ENCODE measurements at places on chromosomes 6 and 20.

- DNase-seq = no peak
These were observed 254.3 kb upstream of the FOXQ1 start for GRCh38 chr6:1057490-1058135.

DNA sequence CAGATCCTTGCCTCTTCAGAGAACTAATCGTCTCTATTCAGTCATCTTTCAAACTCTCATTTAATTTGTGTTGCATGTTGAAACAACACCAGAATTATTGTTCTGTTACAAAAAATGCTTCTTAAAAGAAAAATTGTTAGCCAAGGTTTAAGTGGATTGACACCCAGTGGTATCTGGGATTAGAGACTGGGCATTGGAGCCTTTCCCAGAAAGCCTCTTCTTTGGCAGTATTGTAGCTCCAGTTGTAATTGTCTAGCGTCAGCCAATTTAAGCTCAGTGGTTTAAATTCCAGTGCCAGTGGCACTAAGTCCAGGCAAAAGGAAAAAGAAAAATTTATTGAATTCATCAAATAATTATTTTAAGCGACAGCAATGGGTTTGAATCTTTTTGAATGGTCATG, 801 bp downstream of the CCDC28A start:
- no peak for DNase-seq

GRCh38 chr6:164695896-164696295, 613.5 kb downstream of the C6orf118 start:
- DNase-seq = no peak

GRCh38 chr6:3825851-3826581, 23.2 kb upstream of the FAM50B start:
- DNase-seq = no peak

DNA sequence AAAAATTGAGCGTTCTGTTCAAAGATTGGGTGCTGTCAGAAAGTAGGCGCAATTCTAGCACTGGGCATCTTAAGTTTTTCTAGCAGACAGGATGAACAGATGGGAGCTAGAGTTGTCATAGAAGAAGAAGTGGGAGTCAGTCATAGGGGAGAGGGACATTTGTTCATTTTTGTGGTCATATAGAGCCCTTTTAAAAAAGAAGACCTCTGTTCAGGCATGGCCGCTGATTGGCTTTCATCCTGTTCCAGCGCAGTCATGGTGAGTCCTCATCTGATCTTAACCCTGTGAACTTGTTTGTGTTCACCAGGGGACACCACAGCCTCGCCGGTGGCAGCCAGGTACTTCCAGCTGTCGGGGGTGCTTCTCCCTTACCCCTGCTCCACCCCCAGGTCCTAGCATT, 29.7 kb upstream of the PBOV1 start:
- no peak for DNase-seq

DNA sequence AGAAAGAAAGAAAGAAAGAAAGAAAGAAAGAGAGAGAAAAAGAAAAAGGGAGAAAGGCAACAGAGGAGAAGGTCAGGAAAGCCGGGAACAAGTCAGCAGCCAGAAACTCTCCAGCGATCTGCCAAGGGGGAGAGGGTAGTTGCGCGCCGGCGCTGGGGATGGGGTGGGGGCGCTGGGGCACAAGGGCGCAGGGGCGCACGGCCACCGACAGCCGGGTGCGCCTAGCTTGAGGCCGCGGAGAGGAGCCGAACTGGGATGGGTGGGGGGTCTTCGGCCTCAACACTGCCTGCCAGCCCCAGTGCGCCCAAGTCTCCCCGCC, 533 bp upstream of the RSPO3 start:
- no peak for DNase-seq

DNA sequence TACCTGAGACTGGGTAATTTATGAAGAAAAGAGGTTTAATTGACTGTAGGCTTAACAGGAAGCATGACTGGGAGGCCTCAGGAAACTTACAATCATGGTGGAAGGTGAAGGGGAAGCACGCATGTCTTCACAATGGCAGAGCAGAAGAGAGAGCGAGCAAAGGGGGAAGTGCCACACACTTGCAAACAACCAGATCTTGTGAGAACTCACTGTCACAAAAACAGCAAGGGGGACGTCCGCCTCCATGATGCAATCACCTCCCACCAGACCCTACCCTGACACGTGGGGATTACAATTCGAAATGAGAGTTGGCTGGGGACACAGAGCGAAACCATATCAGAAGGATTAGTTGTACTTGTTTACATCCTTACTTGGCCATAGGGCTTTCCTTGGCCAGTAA, 49.7 kb downstream of the FIG4 start:
- DNase-seq = no peak

DNA sequence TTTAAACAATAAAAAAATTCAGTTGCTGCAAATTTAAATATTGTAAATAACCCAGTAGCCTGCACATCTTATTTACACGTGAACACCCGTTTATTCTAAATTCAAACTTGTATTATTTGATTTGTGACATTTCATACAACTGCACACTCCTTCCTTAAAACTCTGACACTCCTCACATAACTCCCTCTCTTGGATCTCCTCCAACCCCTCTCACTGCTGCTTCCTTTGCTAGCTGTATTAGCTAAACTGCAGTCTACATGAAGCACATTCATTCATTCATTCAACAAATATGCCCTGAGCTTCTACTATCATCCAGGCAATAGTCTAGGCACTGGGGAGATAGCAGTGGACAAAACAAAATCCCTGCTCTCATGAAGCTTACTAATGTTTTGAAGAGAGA, 47.0 kb downstream of the FBXL4 start:
- no peak for DNase-seq

DNA sequence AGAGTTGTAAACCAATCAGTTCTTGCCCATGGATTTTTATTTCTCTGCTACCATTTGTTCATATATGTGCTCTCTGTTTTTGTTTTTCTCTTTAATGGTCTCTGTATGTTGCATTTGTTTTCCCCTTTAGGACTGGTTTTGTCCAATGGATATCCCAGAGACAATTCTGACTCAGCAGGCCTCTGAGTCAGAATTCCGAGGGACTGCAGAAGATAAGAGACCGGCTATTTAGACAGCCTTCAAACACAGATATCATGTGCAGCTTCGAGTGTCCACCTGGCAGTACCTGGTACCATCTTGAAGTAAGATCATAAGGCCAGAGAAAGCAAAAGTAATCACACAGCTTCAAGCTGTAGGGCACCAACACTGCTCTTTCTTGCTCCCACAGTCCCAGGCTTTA, 125.5 kb downstream of the ELOVL4 start:
- DNase-seq = no peak

- no peak for DNase-seq
These were observed 22.0 kb downstream of the C6orf15 start for GRCh38 chr6:31090275-31090972.

DNA sequence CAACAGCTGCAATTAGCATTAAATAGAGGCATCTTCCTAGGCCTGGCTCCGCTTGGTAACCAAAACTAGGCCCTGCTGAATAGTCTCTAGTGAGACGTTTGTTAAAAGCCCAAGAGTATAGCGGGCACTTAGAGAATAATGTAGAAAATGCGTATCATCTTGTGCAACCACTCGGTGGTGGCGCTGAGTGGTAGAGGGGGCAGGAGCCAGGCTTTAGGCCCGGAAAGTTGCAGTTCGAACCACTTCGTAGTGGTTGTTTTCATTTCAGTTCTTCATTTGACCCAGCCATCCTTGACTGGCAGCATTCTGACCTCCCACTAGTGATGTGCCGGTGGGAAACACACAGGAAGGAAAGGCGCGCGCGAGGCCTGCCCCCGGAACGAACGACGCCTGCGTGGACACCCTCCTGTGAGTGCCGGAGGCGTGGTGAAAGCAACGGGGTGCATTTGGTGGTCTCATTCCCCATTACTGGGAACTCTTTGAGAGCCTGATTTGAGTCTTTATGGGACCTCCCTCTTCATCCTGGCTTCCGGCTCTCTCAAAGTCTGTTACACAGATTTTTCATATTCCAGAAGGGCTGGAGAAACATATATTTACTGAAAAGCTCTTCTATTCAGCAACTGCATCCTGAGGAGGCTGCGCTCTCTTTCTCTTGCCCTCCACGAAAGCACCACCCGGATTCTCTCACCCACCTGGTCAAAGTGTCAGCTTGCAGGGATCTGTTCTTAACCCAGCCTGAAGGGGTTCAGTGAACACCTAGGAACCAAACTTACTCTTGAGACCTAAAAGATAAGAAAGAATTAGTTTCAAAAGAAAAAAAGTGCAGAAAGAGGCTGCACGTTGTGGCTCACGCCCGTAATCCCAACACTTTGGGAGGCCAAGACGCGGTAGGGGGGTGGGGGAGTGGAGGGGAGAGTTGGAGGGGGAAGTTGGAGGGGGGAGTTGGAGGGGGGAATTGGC, 18.2 kb downstream of the GPX5 start:
- no peak for DNase-seq

GRCh38 chr6:165843121-165843520, 180.1 kb upstream of the PDE10A start:
- no peak for DNase-seq

DNA sequence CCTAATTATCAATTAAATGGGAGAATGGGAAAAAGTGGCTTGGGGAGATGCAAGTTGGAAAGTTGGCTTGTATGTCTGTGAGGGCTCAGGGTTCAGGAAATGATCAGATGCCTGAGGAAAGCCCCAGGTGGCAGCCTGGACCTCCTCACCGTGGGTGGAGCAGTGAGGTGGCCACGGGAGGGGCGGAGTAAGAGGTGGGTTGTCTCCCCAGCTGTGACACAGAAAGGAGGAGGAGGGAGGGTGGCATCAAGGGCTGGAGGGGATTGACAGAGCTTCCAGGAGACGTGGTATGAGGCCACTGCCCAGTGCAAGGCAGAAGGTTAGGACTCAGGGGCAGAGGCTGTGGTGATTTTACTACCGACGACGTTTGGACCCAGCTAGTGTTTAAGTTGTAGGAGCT, 672.2 kb downstream of the PRKN start:
- no peak for DNase-seq

DNA sequence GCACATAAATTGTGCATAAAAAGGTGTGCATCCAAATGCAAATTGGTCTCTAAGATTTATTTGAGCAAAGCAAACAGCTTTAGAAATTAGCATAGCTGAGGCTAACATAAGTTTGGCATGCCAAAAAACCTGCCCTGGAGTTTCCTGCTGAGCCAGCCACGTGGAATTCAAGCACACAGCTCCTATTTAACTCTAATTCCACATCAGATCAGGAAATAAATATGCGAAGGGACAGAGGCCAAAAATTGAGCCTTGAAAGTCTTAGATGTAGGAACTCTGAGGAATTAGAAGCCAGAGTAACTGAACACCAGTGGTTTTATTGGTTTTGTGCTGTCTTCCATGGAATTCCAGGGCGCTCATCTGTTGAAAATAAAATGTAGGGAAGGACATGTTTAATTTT, 19.6 kb downstream of the SOBP start:
- DNase-seq = no peak

- DNase-seq = no peak
These were observed 54.9 kb downstream of the PLEKHG1 start for GRCh38 chr6:150654608-150655007.

DNA sequence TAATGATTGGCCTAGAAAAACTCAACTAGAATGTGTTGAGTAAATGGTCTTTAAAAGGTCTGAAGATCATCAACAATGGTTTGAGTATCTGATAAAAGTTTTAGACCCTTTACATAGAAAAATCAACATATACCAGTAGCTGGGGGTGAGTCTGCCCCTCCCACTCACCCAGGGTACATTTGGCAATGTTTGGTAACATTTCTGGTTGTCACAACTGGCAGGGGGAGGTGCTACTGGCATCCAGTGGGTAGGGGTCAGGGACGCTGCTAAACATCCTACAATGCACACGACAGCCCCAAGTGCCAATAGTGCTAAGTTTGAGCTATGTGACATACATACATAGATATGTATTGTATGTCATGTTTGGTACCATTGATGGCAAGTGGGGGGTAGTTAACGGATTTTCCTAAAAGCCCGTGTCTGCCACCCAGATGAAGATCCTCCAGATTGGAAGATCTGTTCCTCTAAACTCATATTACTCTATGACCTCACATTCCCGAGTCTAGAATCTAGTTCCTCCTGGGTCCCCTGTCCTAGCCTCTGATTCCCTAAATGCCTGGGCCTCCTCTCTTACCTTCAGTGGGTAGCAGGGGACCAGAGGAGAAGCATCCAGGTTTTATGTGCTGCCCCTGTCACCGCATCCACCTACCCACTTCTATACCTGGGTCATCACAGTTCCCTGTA, 2.5 kb upstream of the MMP9 start:
- no peak for DNase-seq

DNA sequence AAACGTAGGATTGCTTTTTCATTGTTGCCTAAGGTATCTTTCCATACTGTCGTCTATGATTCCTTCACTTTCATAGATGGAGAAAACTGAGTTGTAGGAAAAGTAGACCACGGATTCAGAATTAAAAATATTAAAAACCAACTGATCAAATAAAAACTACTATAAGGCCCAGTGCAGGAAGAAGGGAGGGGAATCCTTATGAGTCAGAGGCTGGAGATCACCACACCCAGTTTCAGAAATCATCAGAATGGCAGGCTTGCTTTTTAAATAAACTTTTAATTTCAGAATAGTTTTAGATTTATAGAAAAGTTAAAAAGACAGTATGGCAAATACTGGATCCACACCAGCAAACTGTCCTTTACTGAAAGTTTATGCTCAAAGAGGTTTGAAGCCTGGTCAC, 32.0 kb upstream of the POPDC3 start:
- DNase-seq = no peak

DNA sequence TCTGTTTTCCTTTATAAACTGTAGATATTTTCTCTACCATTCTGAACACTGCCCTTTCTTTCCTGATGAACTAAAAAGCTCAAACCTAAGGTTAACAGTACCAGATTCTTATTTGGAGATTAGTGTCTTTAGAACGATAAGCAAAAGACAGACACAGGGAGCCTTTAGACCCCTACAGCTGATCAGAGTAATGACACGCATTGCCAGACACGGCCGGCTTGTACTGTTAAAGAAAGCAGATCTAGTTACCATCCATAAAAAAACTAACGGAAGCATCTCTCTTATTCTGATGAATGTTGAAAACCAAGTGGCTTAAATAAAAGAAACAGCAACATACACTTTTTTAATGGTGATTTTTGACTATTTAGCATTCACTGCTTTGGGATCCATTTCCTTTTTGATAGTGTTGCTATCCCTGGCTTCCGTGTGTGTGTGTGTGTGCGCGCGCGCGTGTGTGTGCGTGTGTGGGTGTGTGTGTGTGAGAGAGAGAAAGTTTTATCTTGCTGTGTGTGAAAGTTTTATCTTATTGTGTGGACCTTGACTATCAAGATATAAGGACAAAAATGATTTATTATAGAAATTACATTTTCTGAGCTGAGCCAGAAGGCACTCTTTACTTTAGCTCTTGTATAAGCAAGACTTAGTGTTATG, 95.6 kb upstream of the SLC35B3 start:
- no peak for DNase-seq

DNA sequence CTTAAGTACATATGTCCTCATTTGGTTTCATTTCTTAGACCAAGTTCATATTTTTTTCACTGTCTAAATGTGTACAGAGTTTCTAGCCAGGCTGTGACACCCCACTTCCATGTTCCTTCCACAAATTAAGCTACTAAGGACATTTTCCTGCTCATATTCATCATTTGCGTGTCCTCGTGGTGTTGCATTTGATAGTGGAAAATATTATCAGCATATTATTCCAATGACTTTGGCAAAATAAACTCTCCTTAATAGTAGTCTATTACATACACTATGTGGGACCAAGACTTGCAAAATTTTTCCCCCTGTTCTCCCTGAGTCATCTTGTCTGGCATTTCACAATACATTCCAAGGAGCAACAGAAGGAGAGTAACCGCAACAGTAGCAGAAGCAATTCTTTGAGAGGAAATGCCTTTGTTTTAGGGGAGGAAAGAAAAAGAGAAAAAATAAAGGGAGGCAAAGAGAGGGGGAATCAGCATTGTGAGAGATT, 599.2 kb downstream of the COL12A1 start:
- DNase-seq = no peak

Measured in cerebellar nuclear complex (tissue), 1 donor.